ENCODE measurements at places on chromosomes 5 and 9. TPM values are rescaled to one million over a fixed set of nuclear protein-coding genes. Genes with fewer than 3 reads are reported as not detected.

GRCh38 chr9:115690786-115691496 lies 462.6 kb upstream of the PAPPA start:
- no peak overlapping the region for H3K4me3 ChIP-seq
- peaks cover 5% of the 10 kb centered on the region for H3K4me1 ChIP-seq
- no peak overlapping the region for H3K27ac ChIP-seq
- no peak for DNase-seq
- no peaks in the 10 kb centered on the region for H3K36me3 ChIP-seq

Gene CCNJL
- 0.08 TPM for polyA plus RNA-seq

DNA sequence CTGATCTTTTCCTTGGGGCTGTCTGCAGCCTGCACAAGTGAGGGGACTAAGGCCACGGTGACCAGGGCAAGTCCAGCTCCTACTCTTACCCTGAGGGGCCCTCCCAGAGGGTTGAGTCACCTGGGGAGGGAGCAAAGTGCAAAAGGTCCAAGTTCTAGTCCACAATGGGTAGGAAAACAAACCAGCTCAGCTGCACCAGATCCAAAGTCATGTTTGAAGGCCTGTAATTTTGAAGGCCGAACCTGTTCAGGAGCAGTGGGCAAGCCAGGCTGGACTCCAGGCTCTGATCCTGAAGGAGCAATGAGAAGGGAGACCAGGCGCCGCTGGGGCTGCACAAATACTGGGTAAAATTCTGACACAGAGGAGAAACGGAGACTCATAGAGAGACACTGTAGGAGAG lies 15.8 kb upstream of the TCF7 start:
- H3K4me1 ChIP-seq: no peaks in the 10 kb centered on the region
- H3K27me3 ChIP-seq: no peaks in the 10 kb centered on the region
- DNase-seq: no peak
- H3K4me3 ChIP-seq: no peak overlapping the region
- H3K36me3 ChIP-seq: no peaks in the 10 kb centered on the region

Gene ZNF169
- 3.2 TPM for polyA plus RNA-seq

Gene LRRC19
- not detected for polyA plus RNA-seq

GRCh38 chr5:92911293-92911692 lies 669.7 kb downstream of the NR2F1-AS1 start:
- no peak for DNase-seq
- H3K27ac ChIP-seq: no peak overlapping the region

Gene ACTBL2
- not detected for polyA plus RNA-seq

Gene TMEM171
- 0.16 TPM for polyA plus RNA-seq

DNA sequence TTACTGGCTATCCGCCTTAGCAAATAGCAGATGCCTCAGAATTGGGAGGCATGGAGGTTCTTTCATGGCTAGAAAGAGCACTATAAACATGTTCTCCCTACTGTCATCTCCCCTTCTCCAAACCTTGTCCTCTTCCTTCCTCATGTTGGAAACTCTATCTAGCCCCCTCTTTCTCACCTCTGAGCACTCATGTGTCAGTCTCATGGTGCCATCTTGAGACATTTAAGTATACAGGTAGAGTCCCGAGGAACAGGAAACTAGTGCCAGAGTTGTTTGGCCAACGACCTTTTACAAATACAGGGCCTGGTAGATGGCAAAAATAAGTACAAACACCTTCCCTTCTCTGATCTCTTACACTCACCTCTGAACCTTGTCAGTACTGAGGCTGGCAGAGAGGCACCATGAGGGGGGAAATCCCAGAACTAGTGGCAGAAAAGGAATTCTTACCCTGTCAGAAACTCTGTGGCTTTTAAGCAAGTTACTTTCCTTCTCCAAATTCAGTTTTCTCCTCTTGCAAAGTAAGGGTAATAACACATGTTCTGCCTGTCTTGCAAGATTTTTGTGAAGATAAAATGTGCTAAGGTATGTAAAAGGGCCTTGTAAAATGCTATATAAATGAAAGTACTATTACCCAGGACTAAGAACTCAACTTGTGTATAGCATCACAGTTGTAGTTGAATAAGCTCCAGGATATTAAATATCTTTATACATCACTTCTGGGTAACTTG lies 94.1 kb upstream of the SNX2 start:
- no peak for DNase-seq
- no peak overlapping the region for H3K27ac ChIP-seq
- no peaks in the 10 kb centered on the region for H3K27me3 ChIP-seq

DNA sequence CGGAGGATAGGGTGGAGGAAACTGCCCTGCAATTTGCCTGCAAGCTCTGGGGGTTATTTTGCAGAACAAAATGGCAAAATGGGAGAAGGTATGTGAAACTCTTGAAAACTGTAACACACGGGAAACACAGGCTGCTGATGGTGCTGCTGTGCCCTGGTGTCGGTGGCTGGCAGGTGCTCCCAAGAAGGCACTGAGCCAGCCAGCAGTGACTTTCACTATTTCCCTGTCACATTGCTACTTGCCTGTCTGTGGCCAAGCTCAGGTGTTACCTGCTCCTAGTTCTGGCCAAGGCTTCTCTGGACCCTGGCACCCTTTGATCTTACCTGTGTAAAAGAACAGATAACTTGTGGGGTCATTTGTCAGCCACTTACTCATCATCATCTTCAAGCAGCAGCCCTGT lies 102.2 kb downstream of the CMYA5 start:
- DNase-seq: peak; percentile 14
- H3K4me1 ChIP-seq: no peaks in the 10 kb centered on the region
- no peak overlapping the region for H3K4me3 ChIP-seq

DNA sequence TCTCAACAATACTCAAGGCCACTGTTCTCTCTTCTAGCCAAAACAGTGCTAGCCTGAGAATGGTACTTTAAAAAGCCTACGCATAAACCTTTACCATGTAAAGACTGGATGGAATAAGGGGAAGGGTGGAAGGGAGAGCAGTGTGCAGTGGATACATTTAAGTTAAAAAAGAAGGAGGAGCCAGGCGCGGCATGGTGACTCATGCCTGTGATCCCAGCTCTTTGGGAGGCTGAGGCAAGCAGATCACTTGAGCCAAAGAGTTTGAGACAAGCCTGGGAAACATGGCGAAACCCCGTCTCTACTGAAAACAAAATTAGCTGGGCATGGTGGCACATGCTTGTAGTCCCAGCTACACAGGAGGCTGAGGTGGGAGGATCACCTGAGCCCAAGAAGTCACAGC lies 127.7 kb upstream of the KIF2A start:
- H3K27me3 ChIP-seq: no peaks in the 10 kb centered on the region
- DNase-seq: no peak
- H3K4me3 ChIP-seq: no peak overlapping the region
- H3K4me1 ChIP-seq: no peaks in the 10 kb centered on the region

DNA sequence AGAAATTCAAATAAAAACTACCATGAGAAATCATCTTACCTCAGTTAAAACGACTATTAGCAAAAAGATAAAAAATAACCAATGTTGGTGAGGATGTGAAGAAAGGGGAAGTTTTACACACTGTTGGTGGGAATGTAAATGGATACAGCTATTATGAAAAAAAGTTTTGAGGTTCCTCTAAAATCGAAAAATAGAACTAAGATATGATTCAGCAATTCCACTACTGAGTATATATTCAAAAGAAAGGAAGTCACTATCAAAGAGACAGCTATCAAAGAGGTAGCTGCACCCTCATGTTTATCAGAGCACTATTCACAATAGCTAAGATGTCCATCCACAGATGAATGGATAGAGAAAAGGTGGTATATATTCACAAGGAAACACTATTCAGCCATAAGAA lies 1888.4 kb downstream of the MAT2B start:
- no peaks in the 10 kb centered on the region for H3K27me3 ChIP-seq
- DNase-seq: no peak
- H3K27ac ChIP-seq: no peak overlapping the region
- H3K4me1 ChIP-seq: no peaks in the 10 kb centered on the region
- H3K4me3 ChIP-seq: no peak overlapping the region
- H3K36me3 ChIP-seq: no peaks in the 10 kb centered on the region

DNA sequence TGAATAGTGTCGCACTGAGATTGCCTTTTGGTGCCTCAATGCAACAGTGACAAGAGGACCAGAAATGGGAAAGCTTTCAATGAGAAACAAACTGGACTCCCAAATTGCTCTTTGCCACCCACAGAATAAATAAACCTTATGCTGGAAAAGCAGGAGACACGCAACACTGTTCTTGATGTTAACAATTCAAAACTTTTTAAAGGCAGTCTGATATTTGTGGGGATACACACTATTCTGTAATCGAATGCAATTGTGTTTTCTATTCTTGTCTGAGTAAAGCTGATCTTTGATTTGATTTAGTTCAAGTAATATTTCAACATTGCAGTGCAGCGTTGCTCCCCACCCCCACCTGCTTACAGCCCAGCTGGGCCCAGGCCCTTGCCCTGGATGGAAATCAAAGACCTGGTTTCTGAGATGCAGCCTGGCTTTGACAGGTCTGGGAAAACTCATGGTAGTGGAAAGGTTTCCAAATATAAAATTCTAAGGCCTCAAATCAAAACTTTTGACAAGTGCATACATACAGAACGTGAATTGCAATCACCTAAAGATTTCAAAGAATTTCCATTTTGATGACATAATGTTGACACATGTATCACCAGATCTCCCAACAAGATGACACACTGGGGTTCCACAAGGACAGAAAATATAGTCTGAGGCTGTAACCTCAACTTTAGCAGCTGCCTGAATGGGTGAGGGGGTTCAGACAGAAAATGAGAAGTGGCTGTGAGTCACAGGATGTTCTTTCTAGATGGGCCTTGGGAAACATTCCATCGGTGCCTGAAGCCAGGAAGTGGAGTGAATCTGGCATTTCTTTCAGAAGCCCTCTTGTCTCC lies 55.1 kb downstream of the ABCA1 start:
- H3K27ac ChIP-seq: no peak overlapping the region
- no peak overlapping the region for H3K4me3 ChIP-seq
- DNase-seq: no peak
- no peaks in the 10 kb centered on the region for H3K27me3 ChIP-seq
- H3K36me3 ChIP-seq: no peaks in the 10 kb centered on the region

GRCh38 chr9:98811051-98811650 lies 3.7 kb downstream of the GALNT12 start:
- no peak for DNase-seq
- H3K4me1 ChIP-seq: peaks cover 14% of the 10 kb centered on the region
- no peak overlapping the region for H3K4me3 ChIP-seq
- no peaks in the 10 kb centered on the region for H3K36me3 ChIP-seq

- no peak overlapping the region for H3K4me3 ChIP-seq
- H3K4me1 ChIP-seq: peaks cover 2% of the 10 kb centered on the region
- DNase-seq: peak; percentile 18
- no peaks in the 10 kb centered on the region for H3K36me3 ChIP-seq
- no peak overlapping the region for H3K27ac ChIP-seq
These were observed 8.0 kb upstream of the FXN start for GRCh38 chr9:69027355-69028097.

DNA sequence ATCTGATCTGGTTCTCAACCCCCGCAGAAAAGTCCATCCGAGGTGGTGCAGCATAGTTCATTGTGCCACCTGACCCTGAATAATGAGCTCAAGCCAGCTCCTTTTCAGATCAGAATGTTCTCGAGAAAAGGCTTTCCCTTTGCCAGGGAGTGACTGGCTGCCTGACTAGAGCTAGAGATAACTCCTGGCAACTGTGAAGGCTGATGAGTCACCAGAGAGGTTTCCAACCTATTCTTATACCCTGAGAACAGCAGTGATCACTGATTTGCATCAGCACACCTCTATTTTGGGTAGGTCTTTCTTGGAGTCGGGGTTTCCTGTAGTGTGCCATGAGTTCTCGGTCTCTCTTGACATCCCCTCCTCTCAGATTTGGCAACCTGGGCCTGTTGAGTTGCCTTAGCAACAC lies 127.9 kb downstream of the PIK3R1 start:
- H3K4me1 ChIP-seq: no peaks in the 10 kb centered on the region
- no peaks in the 10 kb centered on the region for H3K27me3 ChIP-seq
- no peak overlapping the region for H3K4me3 ChIP-seq
- H3K27ac ChIP-seq: no peak overlapping the region
- no peaks in the 10 kb centered on the region for H3K36me3 ChIP-seq
- peak; percentile 19 for DNase-seq

- H3K4me3 ChIP-seq: no peak overlapping the region
- H3K4me1 ChIP-seq: no peaks in the 10 kb centered on the region
- no peaks in the 10 kb centered on the region for H3K36me3 ChIP-seq
- peak; percentile 61 for DNase-seq
- no peak overlapping the region for H3K27ac ChIP-seq
- no peaks in the 10 kb centered on the region for H3K27me3 ChIP-seq
These were observed 16.1 kb downstream of the FBP1 start for GRCh38 chr9:94623253-94623652.

DNA sequence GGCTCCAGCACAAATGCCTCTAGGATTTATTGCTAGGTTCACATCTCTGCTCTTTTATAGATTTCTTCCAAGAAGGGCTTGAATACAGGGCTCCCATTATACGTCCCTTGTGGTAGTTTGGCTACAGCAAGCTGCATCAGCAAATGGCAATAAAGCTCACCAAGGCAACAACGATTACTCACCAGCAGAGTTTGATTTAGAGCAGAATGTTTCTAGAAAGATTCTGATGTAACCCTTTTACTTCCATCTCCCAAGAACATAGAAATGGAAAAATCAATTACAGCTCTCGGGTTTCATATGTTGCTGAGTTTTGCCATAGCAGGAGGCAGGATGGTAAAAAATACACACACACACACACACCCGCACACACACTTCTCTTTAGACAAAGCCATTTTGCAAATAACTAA lies 124.2 kb upstream of the TNPO1 start:
- no peak overlapping the region for H3K4me3 ChIP-seq
- H3K4me1 ChIP-seq: no peaks in the 10 kb centered on the region
- no peaks in the 10 kb centered on the region for H3K27me3 ChIP-seq
- no peak overlapping the region for H3K27ac ChIP-seq
- no peaks in the 10 kb centered on the region for H3K36me3 ChIP-seq
- DNase-seq: no peak

GRCh38 chr5:3833566-3833965 lies 237.9 kb downstream of the IRX1 start:
- DNase-seq: no peak
- no peaks in the 10 kb centered on the region for H3K4me1 ChIP-seq
- H3K27me3 ChIP-seq: peaks cover 8% of the 10 kb centered on the region
- no peak overlapping the region for H3K27ac ChIP-seq
- H3K36me3 ChIP-seq: no peaks in the 10 kb centered on the region
- no peak overlapping the region for H3K4me3 ChIP-seq

- peaks cover 39% of the 10 kb centered on the region for H3K4me1 ChIP-seq
- H3K4me3 ChIP-seq: no peak overlapping the region
- no peaks in the 10 kb centered on the region for H3K36me3 ChIP-seq
- peak overlapping the region; percentile 40 for H3K27ac ChIP-seq
- DNase-seq: no peak
These were observed 156.8 kb downstream of the MAPKAP1 start for GRCh38 chr9:125549891-125550885.

Gene ANKRD18B
- 0.66 TPM for polyA plus RNA-seq

- no peak overlapping the region for H3K4me3 ChIP-seq
- DNase-seq: no peak
- no peaks in the 10 kb centered on the region for H3K4me1 ChIP-seq
- peaks cover 10% of the 10 kb centered on the region for H3K36me3 ChIP-seq
- H3K27me3 ChIP-seq: no peaks in the 10 kb centered on the region
- H3K27ac ChIP-seq: no peak overlapping the region
These were observed 51.9 kb downstream of the NEK6 start for GRCh38 chr9:124309667-124310084.

Gene NMUR2
- polyA plus RNA-seq: not detected

All from pancreas (tissue), 10 donors.